ENCODE measurements at places on chromosomes 6 and 20.

DNA sequence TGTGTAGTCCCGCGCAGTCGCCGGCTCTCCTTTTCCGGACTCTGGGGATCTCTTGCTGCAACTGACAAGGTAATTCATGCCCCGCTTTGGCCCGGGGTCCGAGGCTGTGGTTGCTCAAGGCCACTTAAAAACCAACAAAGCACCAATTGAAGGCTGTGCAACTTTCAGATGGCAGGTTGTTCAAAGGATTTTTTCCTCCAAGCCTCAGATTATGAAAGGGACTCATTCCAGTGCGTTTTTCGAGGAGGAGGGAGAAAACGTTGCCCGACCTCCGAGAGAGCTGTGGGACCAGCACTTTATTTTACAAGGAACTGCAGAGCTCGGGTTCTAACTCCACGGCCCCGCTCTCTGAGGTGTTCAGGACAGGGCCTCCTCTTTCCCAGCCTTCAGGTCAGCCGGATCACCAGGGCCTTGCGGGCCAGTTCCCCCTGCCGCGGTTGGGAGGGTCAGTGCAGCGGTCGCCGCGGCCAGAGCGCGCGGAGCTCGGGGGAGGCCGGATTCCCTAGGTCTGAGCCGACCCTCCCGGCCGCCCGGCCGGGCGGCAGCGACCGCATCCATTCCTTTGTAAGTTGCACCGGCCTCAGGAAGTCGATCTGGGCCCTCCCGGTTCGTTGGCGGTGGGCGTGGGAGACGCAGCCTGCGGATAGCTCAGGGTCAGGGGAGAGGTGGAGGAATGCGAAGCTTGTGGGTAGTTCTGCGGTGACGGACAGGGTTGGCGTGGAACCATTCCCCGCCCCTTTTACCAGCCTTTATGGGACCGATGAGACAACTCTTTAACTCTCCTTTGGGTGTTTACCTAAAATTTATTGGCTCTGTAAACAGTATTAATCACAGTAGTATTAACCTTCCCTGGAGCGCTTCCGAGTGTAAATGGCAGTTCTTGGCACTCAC lies 1.6 kb downstream of the UTRN start:
- peak; percentile 59 for DNase-seq

- DNase-seq: no peak
These were observed 18.1 kb downstream of the PLEKHG1 start for GRCh38 chr6:150617496-150618460.

GRCh38 chr6:17022604-17023003 lies 79.2 kb upstream of the STMND1 start:
- DNase-seq: no peak

GRCh38 chr6:158718461-158719046 lies 68.7 kb downstream of the SYTL3 start:
- no peak for DNase-seq

DNA sequence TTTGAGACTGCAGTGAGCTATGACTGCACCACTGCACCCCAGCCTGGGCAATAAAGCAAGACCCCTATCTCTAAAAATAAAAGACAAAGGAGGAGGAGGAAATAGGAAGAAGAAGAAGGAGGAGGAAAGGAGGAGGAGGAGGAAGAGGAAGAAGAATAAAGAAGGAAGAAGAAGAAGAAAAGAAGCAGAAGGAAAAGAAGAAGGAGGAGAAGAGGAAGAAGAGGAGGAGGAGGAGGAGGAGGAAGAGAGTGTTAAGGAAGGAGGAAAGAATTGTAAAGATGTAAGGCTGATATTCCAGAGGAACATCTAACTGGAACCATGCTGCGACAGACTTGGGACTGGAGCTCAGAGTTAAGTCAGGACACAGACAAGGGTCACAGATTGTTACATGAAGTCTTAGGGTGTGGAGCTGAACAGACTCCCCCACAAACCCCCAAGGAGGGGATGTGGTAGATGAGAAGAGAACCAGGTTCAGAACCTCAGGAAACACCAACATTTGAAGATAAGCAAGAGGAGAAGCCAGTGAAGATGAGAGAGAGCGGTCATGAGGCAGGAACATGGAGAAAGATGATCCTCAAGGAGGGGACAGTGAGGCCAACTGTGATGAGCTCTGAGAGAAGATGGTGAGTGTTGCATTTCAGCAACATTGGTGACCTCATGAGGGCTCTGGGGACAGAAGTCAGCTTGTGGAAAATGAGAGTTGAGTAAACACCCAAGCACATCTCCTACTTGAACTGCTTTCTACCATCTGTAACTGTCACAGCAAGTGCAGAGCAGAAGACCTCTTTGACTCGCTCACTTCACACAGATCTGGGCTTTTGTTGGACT lies 118.2 kb downstream of the CD164 start:
- DNase-seq: no peak

- DNase-seq: no peak
These were observed 7.6 kb upstream of the CCN2 start for GRCh38 chr6:131958542-131959470.

DNA sequence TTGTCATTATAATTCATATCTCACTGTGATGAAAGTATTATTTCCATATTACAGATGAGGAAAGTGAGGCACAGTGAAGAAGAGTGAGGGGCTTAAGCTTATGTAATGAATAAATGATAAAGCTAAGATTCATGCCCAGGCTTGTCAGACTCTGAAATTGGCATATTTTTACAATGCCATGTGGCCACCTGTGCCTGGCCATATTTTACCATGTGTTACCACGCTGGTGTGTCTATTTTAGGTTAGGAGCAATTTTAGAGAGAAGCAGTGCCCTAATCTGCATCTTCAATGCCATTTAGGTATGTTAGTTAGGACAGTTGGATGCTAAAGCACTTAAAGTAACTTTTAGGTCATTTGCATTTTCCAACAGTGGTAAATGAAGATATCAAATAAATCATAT lies 188.0 kb upstream of the FLRT3 start:
- no peak for DNase-seq

- no peak for DNase-seq
These were observed 757 bp upstream of the SAMD3 start for GRCh38 chr6:130223508-130223907.

GRCh38 chr20:60008130-60008808 lies 50.0 kb downstream of the CDH26 start:
- DNase-seq: no peak

DNA sequence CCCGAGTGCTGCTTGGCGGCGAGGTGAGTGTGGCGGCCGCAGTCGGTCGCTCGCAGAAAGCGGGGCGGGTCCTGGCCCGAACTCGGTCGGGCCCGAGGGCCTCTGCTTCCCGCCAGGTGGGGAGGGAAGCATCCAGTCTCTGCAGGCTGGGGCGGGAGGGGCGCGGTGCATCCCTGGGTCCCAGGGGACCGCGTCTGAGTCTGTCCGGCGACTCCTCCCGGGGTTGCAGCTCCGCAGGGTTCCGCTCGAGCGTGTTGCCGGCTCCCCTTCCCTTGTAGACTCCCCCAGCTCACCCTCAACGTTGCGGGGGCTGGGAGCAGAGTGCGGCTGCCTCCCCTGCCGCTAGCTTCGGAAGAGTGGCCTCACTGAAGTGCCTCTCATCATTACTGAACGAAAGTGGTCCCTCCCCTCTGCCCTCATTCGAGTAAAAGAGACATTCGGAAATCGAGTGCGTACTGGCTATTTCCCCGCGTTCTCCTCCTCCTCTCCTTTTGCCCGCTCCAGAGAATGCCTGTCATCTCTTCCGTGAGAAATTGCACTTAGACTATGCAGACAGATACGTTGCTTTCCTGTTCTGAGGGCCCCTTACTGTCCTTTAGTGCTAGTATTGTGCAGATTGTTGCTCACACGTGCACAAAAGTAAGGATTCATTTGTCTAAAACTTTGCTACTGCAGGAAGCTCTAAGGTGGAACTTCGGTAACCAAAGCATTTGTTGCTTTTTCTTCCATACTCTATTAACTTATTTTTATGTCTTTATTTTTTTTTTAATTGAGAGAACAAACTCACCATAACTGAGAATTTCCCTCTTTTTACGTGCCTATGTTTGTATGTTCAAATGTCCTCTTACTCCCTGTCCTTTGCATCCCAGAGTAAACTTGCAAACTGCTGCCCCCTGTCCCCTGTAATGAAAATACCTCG lies 751 bp downstream of the MAP3K4 start:
- DNase-seq: no peak

GRCh38 chr6:44446626-44447300 lies 59.3 kb downstream of the CDC5L start:
- peak; percentile 69 for DNase-seq

DNA sequence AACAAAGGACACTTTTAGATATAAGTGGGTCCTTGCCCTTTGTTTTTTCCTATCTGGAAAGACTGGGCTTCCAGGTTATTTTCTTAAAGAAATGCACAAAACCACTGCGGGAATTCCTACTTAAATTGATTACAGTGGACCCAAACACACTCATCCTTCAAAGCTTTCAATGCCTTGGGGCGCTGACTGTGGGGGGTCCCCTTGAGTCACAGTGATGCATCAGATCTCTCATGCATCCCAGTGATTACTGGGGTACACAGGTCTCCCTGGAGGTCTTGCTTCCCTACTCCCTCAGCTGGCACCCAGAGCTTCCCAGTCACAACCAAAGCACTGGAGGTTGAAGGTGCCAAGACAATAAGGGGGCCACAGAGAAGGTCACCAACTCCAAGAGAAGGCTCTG lies 20.7 kb downstream of the ABHD12 start:
- DNase-seq: no peak

All from AG04449 (cell line).